ENCODE measurements at places on chromosomes 4 and X. TPM values are rescaled to one million over a fixed set of nuclear protein-coding genes. Genes with fewer than 3 reads are reported as not detected.

- no peak for DNase-seq
Observed at GRCh38 chr4:87423317-87424098, 1.1 kb downstream of the NUDT9 start.

The CFAP47 gene
- not detected for polyA plus RNA-seq

GRCh38 chr4:39548425-39549067 is 21.3 kb upstream of the UGDH start:
- no peak for DNase-seq

GRCh38 chrX:119145241-119145653 is 17.6 kb upstream of the KIAA1210 start:
- no peak for DNase-seq

DNA sequence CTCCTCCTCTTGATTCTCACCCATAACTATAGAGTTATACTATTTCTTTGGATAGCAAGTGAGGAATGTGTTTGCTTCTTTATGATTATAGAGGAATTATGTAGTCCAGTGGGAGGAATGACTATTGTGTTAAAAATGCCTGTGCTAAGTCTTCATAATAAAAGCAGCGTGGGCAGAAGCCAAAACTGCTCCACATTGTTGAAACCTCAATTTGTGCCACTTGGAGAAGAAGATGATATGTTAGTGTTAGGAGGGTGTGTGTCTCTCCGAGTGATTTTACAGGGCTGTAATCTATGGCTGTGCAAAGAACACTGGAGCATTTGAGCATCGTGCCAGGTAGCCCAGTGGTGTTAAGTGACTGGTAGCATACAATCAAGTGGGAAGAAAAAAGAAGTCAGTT is 74.3 kb downstream of the FRAS1 start:
- DNase-seq = no peak

GRCh38 chr4:176150704-176151103 is 44.7 kb downstream of the SPATA4 start:
- DNase-seq = no peak

- DNase-seq = no peak
Observed at GRCh38 chr4:138500869-138501268, 258.7 kb upstream of the SLC7A11 start.

DNA sequence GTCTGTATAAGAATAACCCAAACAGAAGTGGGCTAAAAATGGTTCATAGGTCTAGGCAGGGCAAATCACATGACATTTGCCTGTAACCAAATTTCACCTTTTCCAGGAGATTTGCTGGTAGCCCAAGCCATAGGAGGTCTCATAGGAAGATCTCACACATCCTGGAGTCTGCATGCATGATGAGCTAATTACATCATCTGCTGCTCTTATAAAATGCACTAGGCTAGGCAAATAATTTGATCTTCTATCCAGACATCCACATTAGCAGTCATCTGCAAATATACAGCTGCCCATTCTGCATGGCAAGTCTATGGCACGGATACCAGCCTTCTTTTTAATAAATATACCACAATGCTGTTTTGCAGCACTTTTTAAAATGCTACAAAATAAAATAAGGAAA is 87.2 kb downstream of the MAPK10 start:
- DNase-seq = no peak

The VCX3B gene
- polyA plus RNA-seq = not detected

The RTL9 gene
- polyA plus RNA-seq = 0.37 TPM

DNA sequence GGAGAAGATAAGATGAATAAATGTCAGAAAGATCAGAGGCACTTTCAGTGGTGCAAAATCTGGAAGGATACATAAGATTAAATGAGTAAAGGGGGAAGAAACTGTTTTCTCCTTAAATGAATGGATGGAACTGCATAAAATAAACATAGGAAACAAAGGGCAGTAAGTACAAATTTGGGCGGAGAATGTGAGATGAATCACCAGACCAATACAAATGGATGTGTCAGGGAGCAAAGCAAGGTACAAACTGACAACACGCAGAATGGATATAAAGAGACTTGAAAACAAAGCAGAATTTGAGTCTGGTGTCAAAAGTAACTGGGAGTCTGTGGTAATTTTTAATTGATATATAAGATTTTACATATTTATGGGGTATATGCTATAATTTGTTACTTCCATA is 175.3 kb upstream of the PCDH18 start:
- DNase-seq = no peak

DNA sequence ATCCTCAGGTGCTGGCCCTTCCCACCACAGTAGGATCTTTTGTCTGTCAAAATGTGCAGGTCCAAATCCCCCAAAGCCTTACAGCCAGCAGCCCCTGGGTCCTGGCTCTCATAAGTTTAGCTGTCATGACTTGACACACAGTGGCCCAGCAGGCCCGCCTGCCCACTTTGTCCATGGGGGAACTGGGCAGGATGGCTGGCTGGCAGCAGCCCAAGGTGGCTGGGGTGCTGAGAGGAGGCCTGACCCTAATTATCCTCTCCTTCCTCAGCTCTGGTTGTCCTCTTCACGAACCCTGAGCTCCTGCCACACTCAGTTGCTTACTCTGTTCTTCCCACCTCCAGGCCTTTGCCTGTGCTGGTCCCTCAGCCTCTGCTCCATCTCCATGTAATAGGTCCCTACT is 46.4 kb upstream of the PJA1 start:
- DNase-seq = no peak

DNA sequence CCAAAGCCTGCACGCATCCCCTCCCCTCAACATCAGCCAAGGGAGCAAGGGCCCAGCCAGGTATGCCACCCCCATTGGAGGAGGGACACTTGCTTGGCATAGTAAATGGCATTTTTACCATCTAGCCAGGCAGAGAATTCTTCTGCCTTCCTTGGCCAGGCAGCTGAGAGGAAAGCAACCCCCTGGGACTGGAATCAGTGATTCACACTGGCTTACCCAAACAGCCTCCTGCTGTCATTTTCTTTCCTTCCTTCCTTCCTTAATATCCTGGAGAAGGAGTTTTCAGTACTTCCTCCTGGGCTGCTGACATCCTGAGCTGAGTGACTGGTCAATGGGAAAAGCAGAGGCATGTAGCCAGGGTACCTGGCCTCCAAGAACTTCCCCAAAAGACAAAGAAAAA is 28.6 kb upstream of the KIAA1210 start:
- no peak for DNase-seq

The SGMS2 gene
- 13.3 TPM for polyA plus RNA-seq

DNA sequence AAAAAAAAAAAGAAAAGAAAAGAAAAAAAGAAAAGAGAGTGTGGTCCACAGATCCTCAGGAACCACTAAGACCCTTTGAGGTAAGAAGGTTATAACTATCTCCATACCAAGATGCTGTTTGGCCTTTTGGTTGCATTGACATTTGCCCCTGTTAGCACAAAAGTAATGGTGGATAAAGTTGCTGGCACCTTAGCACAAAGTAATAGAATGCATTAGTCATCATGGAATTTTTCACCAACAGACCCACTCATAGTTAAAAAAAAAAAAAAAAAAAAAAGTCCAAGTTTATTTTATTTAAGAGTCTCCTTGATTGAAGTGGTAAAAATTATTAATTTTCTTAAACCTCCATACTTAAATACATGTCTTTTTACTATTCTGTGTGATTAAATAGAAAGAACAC is 78.4 kb upstream of the RBPJ start:
- DNase-seq = no peak

DNA sequence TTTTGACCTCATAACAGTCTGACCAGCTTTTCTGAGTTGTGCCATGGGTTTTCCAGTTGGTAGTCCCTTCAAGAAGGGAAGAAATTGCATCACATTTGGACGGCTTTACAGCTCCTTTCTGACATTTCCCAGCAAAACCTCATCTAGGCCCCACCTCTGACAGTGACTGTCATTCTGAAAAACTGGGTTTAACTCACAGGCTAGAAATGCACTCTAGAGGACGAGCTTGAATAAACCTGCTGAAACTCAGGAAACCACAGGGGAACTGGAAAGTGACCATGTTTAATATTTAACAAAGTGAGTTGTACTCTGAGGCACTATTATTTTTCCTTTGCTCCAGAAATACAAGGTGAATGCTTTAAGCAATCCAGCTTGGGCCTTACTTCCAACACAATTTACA is 434.3 kb upstream of the RASGEF1B start:
- DNase-seq = no peak
